ENCODE measurements at places on chromosomes 3 and 15.

GRCh38 chr15:82805994-82806406 is at the start of gene FSD2:
FSD2 (minus strand) TSS chr15:82806069; CDS start chr15:82787390, 18,679 bp downstream.
- no peak for DNase-seq

- DNase-seq: no peak
Measured at GRCh38 chr3:121517953-121518655, 27.7 kb downstream of the POLQ start.

GRCh38 chr3:178217479-178217878 is 318.8 kb upstream of the KCNMB2 start:
- no peak for DNase-seq

- no peak for DNase-seq
Measured at GRCh38 chr3:152826476-152826875, 8.5 kb upstream of the P2RY1 start.

GRCh38 chr15:70113304-70113700 is 15.6 kb upstream of the TLE3 start:
- no peak for DNase-seq

GRCh38 chr3:100910986-100911385 is 82.2 kb downstream of the ABI3BP start:
- no peak for DNase-seq

GRCh38 chr15:74835312-74835823 is 7.6 kb downstream of the ULK3 start:
- DNase-seq: no peak

GRCh38 chr15:67102599-67102929 is 37.2 kb downstream of the SMAD3 start:
- DNase-seq: no peak

DNA sequence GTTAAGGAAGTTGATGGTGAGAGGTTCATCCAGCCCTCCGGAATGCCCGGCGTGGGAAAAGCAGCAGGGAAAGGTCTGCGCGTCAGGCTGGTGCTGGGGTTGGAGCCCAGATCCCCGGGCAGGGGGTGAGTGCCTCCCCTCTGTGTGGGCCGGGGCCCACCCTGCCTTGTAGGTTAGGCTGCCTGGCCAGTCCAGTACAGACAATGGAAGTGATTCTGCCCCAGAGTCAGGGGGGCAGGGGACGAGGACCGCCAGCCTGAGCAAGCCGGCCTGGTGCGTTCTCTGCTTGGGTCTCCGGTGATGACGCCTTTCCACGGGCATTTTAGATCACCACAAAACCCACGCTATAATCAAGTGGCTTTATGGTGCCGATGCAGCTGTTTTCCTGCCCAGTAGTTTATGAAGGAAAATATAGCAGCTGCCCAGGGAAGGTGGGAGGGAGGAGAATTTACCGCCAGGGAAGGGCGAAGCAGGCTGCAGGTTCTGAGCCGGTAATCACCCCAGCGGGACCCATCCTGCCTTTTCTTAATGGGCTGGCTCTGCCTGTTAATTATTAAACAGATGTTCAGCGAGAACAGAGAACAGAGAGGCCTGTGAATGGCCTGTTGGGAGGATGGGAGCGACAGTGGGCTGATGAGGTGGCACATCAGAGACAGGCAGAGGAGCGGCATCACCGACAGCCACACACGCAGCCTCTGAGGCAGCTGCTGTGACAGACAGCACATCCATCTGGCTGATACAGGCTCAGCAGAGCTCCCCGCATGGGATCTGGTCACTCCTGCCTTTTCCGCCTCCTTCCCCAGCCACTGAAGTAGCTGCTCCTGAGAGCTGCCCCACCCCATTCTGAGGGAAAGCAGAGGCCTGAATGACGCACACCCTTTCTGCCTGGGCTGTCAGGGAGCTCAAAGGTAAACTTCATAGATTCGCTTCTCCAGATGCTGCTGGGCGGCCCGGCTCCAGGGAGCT is 35.2 kb downstream of the BDH1 start:
- DNase-seq: no peak

DNA sequence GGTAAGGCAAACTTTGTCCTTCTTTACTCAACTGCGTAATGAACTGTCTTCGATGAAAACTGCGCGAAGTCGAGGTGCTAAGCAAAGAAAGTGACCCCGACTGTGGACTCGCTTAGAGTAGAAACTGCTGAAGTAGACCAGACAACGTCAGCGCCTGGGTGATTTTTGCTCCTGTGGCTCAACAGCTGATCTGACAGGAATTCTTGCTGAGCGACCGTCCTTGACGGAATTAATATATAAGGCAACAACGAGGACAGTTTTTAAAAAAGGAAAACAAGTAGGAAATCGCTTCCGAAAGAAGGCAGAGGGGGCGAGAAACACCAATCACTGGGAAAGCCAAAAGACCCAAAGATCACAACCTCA is 541 bp downstream of the RPS27L start:
- DNase-seq: no peak

GRCh38 chr3:194952841-194953241 is 267.2 kb downstream of the FAM43A start:
- no peak for DNase-seq

GRCh38 chr15:45583731-45584639 is 3.2 kb upstream of the BLOC1S6 start:
- DNase-seq: no peak

DNA sequence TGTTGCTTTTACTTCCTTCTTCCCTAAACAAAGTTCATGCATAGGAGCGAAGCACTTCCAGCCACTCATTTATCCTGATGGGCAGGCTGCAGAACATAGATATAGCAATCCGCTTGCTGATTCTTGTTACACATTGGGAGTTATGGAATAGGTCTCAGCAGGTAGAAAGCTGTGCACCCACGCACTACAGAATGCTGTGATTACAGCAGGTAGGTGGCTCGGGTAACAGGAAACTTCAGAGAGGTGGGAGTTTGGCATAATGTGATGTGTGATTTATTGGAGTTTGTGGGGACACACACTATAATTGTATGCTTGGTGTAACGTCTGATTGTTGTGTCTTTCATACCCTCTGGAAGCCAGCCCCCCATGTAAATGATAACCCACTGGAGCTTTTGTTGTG is 99.2 kb upstream of the MEIS2 start:
- DNase-seq: no peak

DNA sequence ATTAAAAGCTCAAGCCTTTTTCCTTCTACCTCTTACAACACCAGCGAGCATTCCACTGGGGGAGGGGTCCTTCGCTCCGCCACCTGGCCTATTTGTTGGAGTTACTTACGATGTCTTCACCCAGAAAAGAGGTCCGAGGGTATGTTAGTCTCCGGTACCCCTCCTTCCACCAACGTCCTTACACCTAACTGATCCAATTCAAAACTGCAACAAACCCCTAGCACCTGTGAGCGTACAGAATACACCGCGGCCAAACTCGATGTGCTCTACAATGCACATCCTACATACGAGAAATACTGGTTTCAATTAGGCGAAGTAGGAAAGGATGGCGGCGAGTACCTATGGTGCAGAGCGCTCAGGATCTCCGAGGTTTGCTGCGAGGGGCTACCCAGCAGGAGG is 944 bp downstream of the SLITRK3 start:
- no peak for DNase-seq

- no peak for DNase-seq
Measured at GRCh38 chr3:66518126-66518525, 17.3 kb upstream of the LRIG1 start.

DNA sequence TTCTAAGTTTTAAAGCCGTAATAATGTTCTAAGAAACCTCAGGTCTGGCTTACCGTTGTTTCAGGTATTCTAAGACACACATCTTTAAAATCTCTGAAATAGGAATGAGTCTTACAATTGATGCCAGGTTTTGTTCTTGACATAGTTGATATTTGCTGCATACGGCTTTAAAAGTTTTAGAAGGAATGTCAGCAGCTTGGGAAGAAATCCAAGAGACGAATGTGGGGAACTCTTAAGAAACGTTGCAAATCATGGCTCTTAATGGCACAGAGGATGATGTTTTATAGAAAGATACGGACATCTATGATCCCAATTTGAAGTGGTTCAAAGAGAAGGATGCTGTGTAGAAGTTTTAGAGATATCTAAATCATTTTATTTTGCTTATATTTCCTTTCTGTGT is 11.5 kb downstream of the NUDT16 start:
- no peak for DNase-seq
